GM12878 (cell line): ENCODE measurements at places on chromosomes 4 and X. TPM values are rescaled to one million over a fixed set of nuclear protein-coding genes. Genes with fewer than 3 reads are reported as not detected.

GABRG1 gene
- polyA plus RNA-seq: not detected in 2 replicates

HAUS7 gene
- 61.0 and 65.3 TPM in 2 replicates for polyA plus RNA-seq

MAGEB17 gene
- not detected in 2 replicates for polyA plus RNA-seq

VEGFC gene
- not detected in 2 replicates for polyA plus RNA-seq

SMARCAD1 gene
- 27.1 and 27.5 TPM in 2 replicates for polyA plus RNA-seq

ERAS gene
- polyA plus RNA-seq: not detected in 2 replicates

BGN gene
- 0.06 and 0.16 TPM in 2 replicates for polyA plus RNA-seq

PLAC8 gene
- 379 TPM in 2 replicates for polyA plus RNA-seq

KDR gene
- polyA plus RNA-seq: not detected in 2 replicates

SYP gene
- 0.77 and 1.1 TPM in 2 replicates for polyA plus RNA-seq

GUCY1A1 gene
- polyA plus RNA-seq: 0.98 and 1.0 TPM in 2 replicates

SSX4 gene
- polyA plus RNA-seq: not detected in 2 replicates

FABP2 gene
- polyA plus RNA-seq: not detected in 2 replicates

GLRA3 gene
- not detected in 2 replicates for polyA plus RNA-seq

GSX2 gene
- not detected in 2 replicates for polyA plus RNA-seq

MAGEE2 gene
- polyA plus RNA-seq: not detected in 2 replicates

CXXC4 gene
- 5.4 and 7.4 TPM in 2 replicates for polyA plus RNA-seq
